GF-D8 (cell line): ENCODE measurements at places on chromosomes 2 and 18.

- DNase-seq, result no peak
Observed at GRCh38 chr2:24530796-24531195, 39.7 kb downstream of the NCOA1 start.

DNA sequence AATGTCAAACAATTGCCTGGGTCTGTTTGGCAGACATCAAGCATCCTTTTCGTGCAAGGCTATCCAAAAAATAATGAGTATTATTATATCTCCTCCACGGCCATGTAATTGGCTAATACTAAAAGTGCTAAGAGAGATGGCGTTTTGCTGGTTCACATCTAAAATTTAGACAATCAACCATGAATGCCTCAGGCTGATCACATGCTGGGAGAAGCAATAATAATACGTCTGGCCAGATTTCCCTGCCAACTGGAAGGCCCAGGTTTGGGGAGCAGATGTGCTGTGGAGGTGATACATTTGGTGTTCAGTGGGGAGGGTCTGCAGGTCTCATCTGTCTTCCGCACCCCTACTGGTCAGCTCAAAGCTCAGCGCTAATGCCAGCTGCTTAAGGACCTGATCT, 60.3 kb upstream of the CREB1 start:
- DNase-seq, result no peak

GRCh38 chr2:134146620-134147019, 107.3 kb upstream of the MGAT5 start:
- no peak for DNase-seq

DNA sequence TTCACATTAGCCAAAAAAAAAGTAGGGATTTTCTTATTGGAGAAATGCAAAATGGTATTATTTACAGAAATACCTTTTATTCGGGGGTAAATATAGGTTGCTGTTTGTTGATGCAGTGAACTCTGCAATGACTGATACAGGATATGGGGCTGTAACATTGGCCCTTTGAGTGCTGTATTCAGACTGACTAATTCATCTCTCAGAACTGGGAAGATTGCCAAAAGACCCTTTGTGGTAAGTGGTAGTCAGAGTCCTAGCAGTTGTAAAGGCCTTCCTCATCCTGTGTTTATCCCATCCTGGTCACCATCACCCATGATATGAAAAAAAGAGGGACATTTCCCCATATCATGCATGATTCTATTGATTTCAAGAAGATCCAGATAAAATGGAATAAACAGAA, 14.0 kb upstream of the DCC start:
- DNase-seq, result no peak

DNA sequence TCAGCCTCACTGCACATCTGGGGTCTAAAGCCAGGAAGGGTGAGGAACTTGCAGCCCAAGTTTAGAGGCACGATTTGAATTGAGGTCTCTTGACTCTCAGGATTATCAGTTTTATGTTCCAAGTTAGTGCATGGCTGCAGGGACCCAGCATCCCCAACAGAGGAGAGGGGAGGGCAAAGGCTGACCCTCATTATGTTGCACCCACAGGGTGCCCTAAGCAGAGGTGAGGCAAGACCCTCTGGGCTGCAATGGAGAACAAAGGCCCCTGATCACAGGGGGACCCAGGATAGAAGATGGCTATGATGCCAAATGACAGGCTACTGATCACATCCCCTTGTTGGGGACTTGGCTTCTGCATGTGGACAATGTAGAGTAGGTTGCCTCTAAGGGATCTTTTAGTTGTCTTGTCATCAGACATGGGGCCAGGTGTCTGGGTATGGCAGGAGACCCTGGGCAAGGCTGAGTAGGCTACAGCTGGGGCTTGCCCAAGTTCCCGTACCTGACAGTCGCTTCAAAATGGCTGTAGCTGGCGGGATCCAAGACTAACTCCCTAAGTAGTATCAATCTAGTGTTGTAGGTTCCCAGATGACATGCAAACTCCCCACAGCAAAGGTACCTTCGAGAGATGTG, 4.5 kb upstream of the GDF7 start:
- no peak for DNase-seq

DNA sequence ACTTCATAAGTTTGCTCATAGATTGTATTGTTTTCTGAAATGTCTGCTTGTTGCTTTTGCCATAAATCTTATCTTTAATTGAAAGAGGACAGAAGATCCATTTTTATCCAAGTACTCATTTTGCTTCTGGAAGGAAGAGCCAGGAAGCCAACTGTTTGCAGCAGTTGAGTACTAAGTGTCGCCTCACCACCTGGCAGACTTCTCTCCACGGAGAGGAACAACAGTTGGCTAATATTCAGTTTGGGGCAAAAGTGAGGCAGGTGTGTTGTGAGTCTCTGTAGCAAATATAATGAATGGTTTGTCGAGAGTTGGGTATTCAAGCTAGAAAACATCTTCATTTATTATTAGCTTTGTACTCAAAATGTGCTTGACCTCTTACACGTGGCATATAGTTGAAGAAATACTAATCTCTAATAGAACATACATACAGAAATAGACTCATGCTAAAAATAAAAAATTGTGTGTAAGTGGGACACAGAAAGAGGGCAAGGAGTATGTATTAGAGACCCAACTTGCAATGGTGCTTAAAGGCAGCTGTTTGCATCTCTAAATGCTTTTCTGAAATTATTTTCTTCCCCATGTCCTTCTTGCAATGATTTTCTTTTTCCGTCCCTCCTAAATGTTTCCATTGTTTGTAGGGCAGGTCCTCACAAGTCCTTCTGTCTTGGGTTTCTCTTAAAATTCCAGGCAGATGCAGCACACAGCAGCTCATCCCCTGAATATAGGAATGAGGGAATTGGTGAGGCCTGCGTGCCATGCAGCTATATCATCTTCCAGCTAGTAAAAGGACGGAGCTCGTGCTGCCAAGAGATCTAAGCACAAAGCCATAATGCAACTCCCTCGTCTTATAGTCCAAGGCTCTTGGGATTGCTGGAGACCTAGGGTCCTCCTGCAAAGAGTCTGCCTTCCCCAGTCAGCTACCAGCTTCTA, 44.8 kb upstream of the MAP3K20 start:
- no peak for DNase-seq

- no peak for DNase-seq
Observed at GRCh38 chr2:95166065-95166763, 605 bp downstream of the ZNF2 start.

GRCh38 chr18:68822926-68823325, 25.0 kb downstream of the CCDC102B start:
- no peak for DNase-seq

DNA sequence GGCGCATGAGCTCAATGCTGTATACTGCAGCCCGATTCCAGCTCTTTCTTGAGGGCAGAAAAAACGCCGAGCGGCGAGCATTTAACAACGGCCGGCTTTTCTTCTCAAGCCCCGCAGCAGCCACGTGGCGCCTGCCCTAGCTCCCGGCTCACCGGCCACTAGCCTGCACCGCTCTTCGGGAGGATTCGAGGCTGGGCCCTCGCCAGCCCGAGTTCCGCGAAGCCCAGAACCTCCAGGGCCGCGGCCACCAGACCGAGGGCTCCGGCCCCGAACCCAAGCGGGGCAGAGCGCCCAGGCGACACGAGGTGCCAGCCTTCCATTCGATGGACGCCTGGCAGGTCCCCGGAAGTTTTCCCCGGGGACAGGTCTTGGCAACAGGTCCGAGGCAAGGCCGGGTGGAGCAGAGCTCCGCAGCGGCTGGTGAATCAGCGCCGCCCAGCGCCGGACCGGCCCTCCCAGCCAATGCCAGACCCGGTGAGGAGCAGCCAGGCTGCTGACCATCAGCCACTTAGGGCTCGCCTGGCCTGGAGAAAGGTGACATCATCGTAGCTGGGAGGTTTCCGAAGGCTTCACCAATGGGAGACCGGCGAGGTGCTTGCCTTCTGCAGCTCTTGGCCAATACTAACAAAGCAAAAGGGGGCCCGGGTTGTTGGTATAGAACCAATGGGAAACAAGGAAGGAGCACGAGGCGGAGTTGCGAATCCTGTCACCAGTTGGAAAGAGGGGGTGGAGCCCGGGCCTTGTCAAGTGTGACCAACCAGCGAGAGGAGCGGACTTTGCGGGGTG, 552 bp upstream of the MXD1 start:
- DNase-seq, result peak; percentile 100

DNA sequence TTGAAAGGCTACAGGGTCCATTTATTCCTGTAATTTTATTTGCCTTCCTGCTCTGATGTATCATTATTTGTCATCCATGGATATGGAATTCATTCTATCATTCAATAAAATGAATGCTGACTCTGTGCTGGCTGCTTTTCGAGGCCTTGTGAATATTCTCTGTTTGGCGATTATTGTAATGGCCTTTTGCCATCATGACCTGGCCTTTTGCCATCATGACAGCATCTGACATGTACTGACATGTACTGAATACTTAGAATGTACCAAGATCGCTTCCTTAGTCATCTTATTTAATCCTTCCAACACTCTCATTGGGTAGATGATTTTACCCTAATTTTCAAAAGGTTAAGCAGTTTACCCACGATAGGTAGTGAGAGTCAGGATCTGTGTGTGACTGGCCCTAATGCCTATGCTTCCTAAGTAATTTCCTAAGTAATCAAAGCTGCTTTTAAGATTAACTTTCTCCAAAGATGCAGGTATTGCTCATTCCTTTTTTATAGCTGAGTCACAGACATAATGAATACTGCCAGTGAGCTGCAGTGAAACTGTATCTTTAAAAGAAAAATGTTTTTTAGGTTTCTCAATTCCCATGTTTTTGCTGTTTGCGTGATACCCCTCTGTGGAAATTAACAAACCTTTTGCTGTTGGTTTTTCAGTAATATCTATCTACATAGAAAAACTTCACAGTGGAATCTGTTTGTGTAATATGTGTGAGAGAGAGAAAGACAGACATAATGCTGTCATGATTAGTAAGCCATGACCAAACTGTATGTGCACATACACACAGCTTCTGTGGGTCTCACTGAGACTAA, 127.8 kb downstream of the CERS6 start:
- no peak for DNase-seq

- DNase-seq, result no peak
Observed at GRCh38 chr2:181143790-181144300, 163.4 kb downstream of the UBE2E3 start.

- DNase-seq, result no peak
Observed at GRCh38 chr2:155975734-155976133, 356.8 kb downstream of the NR4A2 start.
